CD14-positive monocyte (primary cell): ENCODE measurements at places on chromosomes 6 and 20. TPM values are rescaled to one million over a fixed set of nuclear protein-coding genes. Genes with fewer than 3 reads are reported as not detected.

The CRISP3 gene
- polyA plus RNA-seq, result not detected

The ELOVL2 gene
- polyA plus RNA-seq, result not detected

The TRDN gene
- polyA plus RNA-seq, result not detected in 2 replicates

The CAGE1 gene
- 0.03 TPM in 1 of 2 replicates, not detected in the other for polyA plus RNA-seq

- H3K27me3 ChIP-seq, result no peaks in the 10 kb centered on the region
- H3K27ac ChIP-seq, result no peak overlapping the region
- H3K4me3 ChIP-seq, result no peak overlapping the region
Observed at GRCh38 chr6:14310960-14311359, 193.4 kb downstream of the CD83 start.

DNA sequence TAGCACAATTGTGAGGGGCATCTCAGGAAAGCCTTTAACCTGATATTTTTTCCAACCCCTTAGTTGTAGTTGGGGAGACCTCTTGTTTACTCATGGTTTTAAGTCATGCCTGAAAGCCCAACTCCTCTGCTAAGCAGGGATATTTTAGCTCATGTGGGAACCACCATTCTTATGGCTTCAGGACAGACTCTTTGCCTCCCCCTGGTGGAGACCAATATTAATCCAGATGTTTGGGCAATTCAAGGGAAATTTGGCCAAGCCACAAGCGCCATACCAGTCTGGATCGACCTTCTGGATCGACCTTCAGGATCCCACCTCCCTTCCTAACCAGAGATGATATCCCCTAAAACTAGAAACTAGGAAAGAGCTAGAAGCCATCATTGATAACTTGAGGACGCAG is 211.2 kb downstream of the C6orf118 start:
- no peak for DNase-seq
- H3K27me3 ChIP-seq, result no peaks in the 10 kb centered on the region
- no peak overlapping the region for H3K4me3 ChIP-seq

DNA sequence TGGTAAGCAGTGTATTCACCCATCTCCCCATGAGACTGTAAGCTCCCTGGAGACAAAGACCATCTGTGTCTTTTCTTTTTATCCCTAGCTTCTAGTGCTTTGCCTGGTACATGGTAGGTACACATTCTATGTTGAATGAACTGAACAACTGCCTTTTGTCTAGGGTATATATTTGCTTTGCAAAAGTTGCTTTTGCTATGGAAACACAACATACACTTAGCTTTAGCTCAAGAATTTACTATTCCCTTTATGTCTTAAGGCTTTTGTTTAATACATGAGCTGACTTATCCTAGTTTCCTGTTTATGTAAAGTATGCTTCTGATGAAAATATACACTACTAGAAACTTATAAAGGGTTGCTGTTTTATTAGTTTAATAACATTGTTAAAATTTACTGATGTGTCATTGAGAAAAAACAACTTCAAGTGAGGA is 198.2 kb downstream of the PRL start:
- no peak overlapping the region for H3K27ac ChIP-seq
- no peaks in the 10 kb centered on the region for H3K27me3 ChIP-seq
- no peaks in the 10 kb centered on the region for H3K36me3 ChIP-seq
- no peak overlapping the region for H3K4me3 ChIP-seq

- no peak overlapping the region for H3K4me3 ChIP-seq
- H3K4me1 ChIP-seq, result peaks cover under 1% of the 10 kb centered on the region
- H3K27me3 ChIP-seq, result no peaks in the 10 kb centered on the region
Observed at GRCh38 chr6:137692806-137693205, 174.3 kb upstream of the TNFAIP3 start.

DNA sequence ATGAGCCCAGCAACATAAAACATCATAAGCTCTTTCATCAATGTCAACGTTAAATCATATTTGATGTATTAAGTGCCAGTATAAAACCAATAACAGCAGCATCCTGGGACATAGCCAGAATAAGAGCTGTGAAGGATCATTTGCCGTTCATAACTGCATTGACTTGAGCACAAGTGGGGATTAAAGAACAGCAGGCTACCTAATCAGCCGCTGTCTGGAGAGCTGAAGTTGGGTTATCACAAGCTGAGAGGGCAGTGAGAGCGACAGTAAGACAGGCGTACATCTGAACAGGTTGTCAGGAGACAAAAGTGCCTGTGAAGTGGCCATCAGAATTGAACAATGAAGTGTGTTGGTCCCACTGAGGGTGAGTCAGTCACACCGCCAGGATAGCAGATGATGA is 269.6 kb downstream of the GRIK2 start:
- H3K4me3 ChIP-seq, result no peak overlapping the region
- no peaks in the 10 kb centered on the region for H3K36me3 ChIP-seq
- no peaks in the 10 kb centered on the region for H3K4me1 ChIP-seq
